ENCODE measurements at places on chromosomes 11 and 22. TPM values are rescaled to one million over a fixed set of nuclear protein-coding genes. Genes with fewer than 3 reads are reported as not detected.
A peak's percentile ranks its signal among the peaks of the same experiment; 100 is the strongest.

DNA sequence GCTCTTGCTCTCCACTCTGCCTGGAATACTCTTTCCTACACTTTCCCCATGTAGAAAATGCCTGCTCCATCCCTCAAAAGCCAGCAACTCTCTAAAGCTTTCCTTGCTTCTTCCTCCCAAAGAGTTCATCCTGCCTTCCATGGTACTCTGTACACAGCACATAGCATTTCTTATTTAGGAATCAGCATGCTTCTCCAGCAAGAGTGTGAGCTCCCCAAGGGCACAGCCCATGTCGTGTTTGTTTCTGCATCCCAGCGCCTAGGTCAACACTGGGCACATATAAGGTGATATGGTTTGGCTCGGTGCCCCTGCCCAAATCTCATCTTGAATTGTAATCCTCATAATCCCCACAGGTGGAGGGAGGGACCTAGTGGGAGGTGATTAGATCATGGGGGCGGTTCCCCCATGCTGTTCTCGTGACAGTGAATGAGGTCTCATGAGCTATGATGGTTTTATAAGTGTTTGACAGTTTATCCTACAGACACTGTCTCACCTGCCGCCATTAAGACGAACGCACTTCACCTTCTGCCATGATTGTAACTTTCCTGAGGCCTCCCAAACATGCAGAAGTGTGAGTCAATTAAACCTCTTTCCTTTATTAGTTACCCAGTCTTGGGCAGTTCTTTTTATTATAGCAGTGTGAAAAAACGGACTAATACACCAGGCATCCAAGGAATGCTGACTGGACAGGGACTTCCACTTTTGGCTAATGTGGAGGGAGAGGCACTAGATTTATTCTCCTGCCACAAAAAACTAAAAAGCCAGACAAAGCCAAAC lies 8.2 kb downstream of the VPS37C start:
- DNase-seq: peak; percentile 71

DNA sequence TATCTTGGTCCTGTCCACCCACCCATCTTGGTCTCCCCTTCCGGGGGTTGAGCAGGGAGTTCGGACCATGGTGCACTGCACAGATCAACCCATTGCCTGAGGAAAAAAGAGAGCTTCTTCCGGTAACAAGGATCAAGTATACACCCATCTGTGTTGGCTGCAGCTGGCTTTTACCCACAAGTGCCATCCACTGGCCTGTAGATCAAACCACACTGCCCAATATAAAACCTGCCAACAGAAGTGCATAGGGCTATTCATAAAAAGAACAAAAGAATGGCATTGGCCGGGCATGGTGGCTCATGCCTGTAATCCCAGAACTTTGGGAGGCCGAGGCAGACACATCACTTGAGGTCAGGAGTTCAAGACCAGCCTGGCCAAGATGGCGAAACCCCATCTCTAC lies 94.5 kb downstream of the ZC3H12C start:
- DNase-seq: no peak

DNA sequence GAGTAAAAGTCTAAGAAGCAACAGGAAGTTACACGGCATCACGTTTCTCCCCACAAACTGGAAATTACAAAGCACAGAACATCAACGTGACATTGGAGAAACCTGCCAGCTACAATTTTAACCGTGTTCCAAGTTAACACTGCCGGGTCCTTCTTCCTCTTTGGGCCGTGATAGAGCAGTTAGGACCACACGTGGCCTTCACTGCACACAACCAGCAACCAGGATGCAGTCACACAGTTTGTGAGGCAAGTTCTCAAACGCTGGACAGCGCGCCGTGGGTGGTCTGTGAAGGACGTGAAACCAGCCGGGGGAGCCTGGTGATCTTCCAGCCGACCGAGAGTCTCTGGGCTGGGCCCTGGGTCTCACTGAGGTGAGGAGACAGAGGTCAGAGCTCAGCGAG lies 14.6 kb downstream of the C11orf21 start:
- DNase-seq: no peak

GRCh38 chr22:30371981-30372380 lies 15.2 kb downstream of the CCDC157 start:
- no peak for DNase-seq

- no peak for DNase-seq
Observed at GRCh38 chr11:60836866-60837515, 4.9 kb upstream of the CCDC86 start.

DNA sequence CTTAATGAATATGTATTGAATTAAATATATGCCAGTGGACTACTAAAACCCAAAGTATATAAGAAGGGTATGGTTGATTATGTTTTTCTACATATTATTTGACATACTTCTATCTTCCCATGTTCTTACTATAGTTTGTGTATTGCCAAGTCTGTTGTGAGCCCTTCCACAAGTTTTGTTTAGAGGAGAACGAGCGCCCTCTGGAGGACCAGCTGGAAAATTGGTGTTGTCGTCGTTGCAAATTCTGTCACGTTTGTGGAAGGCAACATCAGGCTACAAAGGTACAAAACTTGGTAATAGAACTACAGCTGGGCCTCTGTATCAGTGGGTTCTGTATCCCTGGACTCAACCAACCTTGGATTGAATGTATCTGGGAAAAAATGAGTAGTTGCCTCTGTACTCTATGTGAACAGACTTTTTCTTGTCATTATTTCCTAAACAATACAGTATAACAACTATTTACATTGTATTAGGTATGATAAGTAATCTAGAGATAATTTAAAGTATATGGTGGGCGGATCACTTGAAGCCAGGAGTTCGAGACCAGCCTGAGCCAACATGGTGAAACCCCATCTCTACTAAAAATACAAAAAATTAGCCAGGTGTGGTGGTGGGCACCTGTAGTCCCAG lies 38.7 kb upstream of the TTC36 start:
- DNase-seq: peak; percentile 61

DNA sequence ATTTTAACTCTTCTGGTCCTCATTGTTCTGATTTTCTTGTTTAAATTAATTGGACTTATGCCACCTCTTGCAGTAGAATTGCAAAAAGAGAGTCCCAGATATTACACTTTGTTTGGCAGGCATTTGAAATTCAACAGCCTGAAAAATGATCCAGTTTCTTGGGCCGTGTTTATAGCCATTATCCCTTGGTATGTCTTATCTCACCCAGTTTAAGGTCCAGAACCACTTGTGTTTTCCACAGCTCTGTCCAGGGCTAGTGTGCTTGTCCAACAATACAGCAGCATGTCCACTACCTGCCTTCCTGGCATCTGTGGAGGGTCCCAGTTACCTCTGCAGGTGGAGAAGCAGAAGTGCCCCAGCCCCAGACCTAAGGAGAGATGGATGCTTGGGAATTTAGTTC lies 397.4 kb downstream of the SOX6 start:
- DNase-seq: no peak

DNA sequence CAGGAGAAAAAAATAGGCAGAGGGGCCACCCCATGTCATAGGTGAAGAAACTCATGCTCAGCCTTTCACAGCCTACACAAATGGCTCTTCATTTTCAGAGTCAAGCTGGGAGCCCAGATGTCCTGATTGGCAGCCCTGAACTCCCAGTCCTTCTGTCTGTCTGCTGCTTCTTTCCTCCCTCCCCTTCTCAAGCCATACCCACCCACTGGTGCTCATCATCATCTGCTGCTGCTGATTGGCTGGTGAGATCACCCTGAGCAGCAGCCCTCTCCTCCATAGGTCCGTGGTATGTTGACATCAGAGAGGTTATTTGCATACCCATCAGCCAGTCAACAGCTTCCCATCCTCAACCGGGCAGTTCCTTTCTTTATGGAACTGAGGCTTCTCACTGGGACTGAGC lies 46.1 kb upstream of the PRDM11 start:
- no peak for DNase-seq

The CPT1B gene
- total RNA-seq: 9.6 TPM

The MAML2 gene
- total RNA-seq: 4.7 TPM

GRCh38 chr11:69157822-69158231 lies 2.1 kb downstream of the SMIM38 start:
- no peak for DNase-seq

- no peak for DNase-seq
Observed at GRCh38 chr11:201966-202365, 5.2 kb downstream of the BET1L start.

DNA sequence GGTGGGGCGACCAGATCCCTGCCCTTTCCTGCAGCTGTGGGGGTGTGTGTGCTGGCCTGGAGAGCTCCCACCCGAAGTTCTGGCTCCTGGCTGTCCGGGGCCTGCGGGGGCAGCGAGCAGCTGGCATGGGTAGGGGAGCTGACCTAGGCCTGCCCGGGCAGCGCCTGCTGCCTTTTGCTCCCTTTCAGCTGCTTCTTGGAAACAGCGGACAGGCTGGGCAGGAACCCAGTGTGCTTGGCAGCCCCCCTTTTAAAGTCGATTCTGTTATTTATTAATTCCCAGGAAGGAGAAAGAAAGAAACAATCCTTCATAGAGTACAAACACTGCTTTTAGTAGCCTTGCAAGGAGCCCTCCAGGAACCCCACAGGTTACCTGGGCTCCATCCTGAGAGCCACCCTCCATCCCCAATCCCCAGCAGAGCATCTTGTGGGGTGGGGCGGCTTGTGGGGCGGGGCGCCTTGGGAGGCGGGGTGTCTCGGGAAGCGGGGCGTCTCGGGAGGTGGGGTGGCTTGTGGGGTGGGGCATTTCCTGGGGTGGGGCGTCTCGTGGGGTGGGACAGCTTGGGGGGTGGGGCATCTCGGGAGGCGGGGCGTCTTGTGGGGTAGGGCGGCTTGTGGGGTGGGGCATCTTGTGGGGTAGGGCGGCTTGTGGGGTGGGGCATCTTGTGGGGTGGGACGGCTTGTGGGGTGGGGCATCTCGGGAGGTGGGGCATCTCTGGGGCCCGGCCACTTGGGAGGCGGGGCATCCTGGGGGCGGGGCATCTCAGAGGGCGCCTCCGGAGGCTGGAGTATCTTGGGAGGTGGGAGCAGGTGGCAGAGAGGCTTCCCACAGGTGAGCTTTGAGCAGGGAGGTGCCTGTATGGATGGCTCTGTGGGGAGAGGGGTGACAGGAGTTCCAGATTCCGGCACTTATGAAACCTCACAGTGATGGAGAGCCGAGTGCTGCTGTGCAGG lies 7.0 kb downstream of the CD81 start:
- DNase-seq: no peak

The CREB3L1 gene
- total RNA-seq: 0.12 TPM

The OR5P2 gene
- not detected for total RNA-seq

DNA sequence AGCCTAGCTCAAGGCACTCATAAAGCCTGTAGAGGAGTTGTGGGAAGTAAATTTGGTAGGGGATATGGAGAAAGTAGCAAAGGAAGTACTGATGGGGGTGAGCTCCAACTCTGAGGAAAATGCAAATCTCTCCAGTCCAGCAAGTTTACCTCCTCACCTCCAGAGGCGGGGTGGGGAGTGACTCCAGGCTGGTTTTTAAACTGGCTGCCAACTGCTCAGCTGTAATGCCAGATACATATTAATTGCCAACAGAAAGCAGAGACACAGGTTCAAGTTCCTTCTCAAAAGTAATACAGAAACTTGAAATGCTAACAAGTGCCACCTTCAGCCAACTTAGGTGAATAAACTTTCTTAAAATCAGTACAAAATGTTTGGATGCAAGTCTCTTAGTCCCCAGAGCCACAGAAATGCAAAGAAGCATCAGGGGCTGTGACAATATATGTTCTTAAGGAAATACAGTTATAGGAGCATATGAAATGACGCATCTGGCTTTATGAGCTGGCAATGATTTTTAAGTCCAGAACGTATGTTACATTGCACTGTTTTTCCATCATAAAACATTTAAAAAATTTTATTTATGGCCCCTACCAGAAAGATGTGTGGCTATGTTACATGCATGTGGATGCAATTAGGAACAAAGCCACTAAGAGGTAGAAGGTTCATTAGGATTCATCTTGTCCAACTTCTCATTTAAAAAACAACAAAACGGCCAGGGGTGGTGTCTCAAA lies 436.4 kb upstream of the CCDC90B start:
- no peak for DNase-seq

The OR10D3 gene
- not detected for total RNA-seq

DNA sequence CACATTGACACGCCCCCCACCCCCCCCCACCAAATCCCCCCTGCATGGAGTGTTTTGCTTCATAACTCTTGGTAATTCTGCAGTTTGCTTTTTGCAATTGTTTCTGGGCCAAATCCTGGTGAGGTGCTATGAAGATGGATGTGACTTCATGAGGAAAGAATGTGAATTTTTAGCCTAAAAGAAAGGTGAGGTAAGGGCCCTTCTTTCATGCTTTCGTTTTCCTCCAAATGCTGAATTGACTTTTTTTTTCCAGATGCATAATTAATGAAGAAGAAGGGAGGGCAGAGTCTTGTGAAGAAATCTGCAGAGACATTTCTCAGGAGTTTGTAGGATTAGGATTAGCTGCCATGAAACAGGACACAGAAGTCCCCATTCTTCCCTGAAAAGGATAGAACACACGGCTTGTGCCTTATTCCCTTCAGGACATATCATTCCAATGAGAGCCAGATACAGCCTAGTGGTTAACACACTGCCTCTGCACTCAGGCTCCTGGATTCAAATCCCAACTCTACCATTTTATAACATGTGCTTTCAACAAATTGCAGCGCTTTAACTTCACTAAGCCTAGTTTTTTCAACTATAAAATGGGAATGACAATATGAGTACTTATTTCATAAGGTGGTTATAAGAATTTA lies 19.6 kb upstream of the TBCEL start:
- no peak for DNase-seq

GRCh38 chr22:45452565-45453379 lies 39.3 kb downstream of the RIBC2 start:
- DNase-seq: no peak

DNA sequence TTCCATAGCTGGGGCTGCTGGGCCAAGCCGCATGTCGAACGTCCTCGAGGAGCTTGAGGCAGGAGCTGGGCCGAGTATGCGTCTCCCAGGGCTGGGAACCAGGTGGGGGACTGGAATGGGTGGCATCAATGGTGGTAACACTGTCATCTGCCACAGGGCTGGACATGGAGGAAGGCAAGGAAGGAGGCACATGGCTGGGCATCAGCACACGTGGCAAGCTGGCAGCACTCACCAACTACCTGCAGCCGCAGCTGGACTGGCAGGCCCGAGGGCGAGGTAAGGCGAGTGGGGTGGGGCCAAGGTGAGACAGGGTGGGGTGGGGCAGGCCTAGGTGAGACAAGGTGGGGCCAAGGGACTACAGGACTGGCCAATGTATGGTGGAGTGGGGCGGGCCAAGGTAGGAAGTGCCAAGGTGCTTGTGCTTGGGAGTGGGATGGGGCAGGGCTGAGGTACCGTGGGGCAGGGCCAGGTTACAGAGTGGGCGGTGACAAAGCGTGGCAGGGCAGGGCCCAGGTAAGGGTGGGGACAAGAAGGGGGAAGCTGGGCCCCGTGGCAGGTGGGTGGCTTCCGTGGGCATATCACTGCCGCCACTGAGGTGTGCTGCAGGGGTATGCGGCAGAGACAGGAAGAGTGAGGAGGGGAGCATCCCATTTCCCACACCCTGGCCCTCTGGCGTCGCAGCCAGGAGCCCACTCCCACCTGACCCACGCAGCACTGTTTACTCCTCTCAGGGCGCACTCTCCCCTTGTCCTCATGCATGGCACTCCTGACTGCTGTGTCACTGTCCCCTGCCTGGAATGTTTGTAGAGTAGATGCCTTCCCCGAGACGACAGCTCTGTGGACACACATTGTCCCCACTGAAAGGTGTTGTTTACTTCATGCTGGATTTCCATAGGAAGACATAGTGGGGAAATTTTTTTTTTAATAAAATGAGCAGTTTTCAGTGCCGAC lies 27.5 kb upstream of the DGCR8 start:
- DNase-seq: no peak
